ENCODE measurements at places on chromosomes 12 and 14.

- no peak for DNase-seq
These were observed 94.6 kb downstream of the DACT1 start for GRCh38 chr14:58732387-58732786.

DNA sequence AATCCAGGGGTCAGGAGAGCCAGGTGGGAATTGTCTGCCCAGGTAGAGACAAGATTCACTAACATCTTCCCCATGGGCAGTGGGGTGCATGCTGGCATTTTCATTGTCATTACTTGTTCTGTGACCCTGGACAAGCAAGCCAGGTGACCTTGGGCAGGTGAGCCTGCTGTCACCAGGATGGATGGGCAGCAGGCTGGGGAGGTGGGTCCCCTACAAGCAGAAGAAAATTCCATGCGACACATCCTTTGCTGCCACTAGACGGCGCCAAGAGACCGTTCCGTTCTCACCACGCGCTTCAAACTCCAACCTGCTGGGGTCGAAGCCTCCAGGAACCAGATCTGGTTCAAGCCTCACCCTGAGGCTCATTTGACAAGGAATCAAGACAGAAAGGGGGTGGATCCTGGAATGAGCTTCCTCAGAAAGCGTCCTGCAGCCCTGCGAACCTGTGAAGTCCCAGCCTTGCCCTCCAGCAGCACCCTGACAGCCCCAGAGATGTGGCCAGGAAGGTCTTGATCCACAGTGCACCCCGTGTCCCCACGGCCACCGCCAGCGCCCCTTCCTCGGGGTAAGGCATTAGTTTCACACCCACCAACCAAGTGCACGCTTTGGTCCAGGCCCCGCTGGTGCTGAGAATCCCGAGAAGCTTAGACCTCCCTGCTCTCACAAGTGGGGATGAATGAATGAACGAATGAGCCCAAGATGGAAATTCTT lies 3.2 kb upstream of the DYNC1H1 start:
- DNase-seq, result peak; percentile 65

GRCh38 chr14:97264516-97265230 lies 467.5 kb downstream of the VRK1 start:
- DNase-seq, result no peak

DNA sequence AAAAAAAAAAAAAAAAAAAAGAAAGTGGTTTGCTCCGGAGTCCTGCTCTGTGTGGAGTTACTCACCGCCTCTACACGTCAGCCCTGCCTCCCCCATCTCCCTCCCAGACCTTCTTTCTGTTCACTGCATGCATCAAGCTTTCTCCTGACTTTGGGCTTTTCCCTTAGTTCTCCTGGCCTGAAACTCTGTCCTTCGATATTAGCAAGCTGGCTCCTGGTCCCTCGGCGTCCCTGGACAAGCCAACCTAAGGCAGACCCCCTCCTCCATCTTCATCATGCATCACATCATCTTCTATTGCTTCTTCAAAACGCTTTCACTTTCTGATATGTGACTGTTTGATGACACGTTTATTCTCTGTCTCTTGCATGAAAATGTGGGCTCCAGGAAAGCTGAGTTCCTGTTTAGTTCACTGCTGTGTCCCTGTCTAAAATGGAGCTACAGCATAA lies 40.6 kb downstream of the SLC15A4 start:
- no peak for DNase-seq

GRCh38 chr14:91964724-91965123 lies 17.2 kb upstream of the FBLN5 start:
- no peak for DNase-seq

GRCh38 chr12:113655479-113655878 lies 183.8 kb upstream of the LHX5 start:
- no peak for DNase-seq

DNA sequence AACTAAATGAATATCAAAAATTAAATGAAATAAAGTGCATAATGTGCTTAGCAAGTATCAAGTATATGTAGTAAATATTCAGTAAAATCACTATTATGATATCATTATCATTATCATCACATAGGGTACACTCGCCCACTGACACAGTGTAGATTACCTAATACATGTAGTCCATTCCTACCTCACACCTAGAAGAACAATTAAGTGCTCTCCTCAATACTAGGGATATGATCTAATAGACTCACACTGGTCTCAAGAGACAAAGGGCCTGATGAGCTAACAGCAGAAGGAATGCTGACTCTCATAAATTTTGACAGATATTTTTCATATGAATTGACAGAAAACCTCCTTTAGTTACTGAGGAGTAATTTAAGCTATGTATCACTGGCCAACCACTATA lies 29.1 kb downstream of the FSCB start:
- no peak for DNase-seq

DNA sequence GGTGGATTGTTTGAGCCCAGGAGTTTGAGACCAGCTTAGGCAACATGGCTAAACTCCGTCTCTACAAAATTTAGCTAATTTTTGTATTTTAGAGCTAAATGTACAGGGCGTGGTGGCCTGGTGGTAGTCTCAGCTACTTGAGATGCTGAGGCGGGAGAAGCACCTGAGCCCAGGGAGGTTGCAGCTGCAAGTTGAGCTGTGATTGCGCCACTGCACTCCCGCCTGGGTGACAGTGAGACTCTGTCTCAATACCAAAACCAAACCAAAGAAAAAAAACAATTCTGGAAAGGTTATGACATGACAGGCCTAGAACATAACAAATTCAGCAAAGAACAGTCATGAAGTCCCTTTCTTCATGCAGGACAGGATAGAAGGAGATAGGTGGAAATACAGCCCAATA lies 25.7 kb downstream of the WDR89 start:
- no peak for DNase-seq

- no peak for DNase-seq
These were observed 45.6 kb downstream of the FLRT2 start for GRCh38 chr14:85575617-85575898.

DNA sequence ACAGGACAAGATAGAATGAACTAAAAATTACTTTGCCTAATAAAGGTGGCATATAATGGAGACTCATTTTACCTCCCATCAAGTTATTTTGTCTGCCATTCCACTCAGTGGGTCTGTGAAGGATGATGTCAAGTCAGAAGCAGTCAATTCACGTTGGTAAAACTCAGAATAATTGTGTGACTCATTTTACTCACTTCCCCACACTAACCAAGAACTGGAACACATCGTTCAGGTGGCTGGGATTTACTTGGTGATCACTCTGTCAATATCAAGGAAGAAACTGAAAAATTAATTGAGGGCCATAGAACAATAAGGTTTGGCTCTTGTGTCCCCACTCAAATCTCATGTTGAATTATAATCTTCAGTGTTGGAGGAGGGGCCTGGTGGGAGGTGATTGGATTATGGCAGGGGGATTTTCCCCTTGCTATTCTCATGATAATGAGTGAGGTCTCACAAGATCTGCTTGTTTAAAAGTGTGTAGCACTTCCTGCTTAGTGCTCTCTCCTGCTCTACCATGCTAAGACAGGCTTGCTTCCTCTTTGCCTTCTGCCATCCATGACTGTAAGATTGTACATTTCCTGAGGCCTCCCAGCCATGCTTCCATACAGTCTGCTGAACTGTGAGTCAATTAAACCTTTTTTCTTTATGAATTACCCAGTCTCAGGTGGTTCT lies 35.7 kb upstream of the GTF2A1 start:
- DNase-seq, result no peak

DNA sequence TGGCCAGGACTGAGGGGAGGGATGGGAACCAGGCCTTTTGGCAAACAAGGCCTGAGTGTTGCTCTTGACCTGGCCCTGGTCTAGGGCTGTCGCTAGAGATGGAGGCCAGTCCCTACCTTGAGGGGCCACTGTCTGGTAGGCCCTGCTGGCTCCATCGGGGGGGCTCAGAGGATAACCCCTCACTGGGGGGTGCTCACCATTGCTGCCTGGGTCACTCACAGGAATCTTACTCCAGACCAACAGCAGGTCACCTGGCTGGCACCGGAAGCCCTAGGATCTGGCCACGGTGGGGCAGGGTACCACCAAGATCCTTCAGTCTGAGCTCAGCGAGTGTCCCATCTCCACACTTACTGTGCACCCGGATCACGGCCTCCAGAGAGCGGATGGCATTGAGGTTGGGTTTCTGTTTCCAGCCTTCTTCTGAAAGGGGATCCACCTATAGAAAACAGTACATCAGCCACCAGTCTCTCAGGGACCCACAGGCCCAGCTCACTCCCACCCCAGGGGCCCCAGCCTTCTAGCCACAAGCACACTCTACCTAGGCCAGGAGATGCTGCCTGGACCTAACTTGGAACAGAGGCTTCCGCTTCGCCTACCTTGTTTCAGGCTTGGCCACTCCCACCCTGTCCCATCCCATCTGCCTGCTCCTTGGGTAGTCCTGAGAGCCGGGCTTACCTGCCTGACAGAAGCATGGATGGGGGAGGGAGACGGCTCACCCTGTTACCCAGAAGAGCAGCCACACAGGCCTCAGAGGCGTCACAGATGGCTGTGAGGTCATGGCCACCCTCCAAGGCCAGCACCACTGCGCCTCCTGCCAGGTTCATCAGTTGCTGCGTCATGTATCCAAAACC lies 12.2 kb downstream of the SLC48A1 start:
- no peak for DNase-seq

DNA sequence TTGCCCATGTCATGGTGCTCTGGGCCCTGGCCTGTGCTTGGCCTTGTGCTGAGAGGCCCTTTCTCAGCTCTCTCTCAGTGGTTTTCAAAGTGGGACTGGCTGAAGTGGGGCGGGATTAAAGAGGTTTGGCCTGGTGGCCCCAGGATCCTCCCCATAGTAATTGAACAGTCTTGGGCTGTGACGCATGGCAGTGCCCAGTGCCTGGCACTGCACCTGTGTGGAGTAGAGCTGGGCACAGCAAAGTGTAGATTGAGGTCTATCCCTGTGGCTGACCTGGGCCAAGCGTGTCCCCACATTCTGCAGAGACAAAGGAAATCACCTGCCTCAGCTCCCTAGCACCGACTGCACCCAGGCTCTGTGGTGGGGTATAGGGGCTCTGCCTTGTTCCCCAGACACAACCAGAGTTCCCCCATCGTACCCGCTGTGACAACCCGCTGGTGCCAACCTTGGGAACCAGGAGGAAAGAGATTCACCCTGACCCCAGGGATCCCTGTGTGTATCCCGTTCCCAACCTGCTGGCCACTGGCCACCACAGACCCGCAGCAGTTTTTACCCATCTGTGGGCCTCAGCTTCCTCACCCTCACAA lies 9.9 kb upstream of the CYP46A1 start:
- DNase-seq, result no peak

- DNase-seq, result no peak
These were observed 6.8 kb upstream of the SYNE3 start for GRCh38 chr14:95523051-95523814.

DNA sequence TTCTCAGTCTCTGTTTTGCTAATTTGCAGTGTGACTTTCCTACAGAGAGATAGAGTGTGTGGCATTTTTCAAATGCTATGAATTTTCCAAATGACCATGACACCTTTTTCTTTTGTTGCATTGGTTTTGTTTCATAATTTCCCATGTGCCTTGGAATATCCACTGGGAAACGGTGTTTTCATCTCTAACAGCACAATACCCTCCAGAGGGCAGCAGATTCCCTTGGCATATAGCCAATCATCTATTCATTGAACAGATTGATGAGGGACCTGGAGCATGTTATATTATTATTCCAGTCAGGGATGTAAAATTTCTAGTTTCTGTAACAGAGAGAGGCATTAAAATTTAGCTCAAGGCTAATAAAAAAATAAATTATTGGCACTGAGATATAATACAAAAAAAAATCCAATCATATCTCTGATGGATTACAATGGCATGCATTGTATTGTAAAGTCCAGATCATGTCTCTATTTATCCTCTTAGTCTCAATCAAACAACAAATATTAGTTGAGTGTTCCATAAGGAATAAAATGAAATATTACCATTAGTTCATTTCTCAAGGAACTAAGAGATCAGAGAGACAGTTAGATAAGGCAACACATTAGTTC lies 29.6 kb upstream of the NTN4 start:
- DNase-seq, result no peak

- no peak for DNase-seq
These were observed 101.2 kb downstream of the EEA1 start for GRCh38 chr12:92827836-92828431.
